GM12892 (cell line): ENCODE measurements at places on chromosomes 3 and 15.
A peak's percentile ranks its signal among the peaks of the same experiment; 100 is the strongest.

DNA sequence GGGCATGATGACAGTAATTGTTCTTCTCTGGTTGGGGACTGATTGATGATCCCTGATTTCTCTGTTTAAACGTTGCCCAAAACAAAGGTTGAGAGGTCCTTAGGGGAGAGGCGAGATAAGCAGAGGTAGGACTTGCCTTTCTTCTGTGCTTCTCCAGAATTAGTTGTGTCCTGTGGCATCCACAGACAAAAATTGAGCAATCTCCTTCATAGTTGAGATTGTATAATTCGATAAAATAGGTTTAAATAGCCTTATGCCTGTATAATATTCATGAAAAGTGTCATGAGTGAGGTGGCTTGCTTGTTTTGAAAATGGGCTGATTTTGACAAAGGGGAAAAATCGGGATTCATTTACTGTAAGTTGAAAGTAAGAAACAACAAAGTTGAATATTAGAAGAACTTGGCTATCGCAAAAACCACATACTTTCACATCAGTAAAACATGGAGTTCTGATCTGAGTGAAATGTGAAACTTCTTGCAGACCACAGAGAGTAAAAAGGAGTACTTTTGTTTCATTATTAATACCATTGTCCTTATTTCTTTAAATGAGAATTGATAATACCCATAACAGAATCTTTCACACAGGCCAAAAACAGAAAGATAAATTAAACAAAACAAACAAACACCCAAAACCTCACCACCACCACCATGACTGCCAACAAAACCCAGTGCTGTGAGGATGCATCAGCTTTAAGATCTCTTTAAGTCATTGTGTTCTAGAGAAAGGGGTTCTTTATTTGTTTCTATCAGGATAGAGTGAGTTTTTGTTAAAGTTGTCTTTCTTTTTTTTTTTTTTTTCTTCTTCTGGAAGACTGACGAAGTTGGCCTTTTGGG is 155.7 kb downstream of the LPP start:
- no peak for DNase-seq

DNA sequence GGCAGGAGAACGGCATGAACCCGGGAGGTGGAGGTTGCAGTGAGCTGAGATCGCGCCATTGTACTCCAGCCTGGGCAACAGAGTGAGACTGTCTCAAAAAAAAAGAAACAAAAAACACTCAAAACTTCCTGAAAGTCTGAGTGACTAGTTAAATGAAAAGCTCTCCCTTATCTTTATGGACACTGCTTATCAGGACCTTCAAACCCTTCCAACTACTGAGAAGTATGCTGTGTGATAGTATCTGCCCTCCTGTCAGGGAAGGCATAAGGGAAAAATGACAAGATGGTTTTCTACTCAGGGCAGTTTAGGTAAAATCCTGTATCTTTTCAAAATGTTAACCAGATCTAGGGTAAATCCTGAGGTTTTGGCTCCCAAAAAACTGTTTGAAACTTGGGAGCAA is 21.8 kb downstream of the EMC7 start:
- DNase-seq = no peak

- DNase-seq = no peak
Measured at GRCh38 chr15:65690778-65691177, 69.0 kb downstream of the SLC24A1 start.

DNA sequence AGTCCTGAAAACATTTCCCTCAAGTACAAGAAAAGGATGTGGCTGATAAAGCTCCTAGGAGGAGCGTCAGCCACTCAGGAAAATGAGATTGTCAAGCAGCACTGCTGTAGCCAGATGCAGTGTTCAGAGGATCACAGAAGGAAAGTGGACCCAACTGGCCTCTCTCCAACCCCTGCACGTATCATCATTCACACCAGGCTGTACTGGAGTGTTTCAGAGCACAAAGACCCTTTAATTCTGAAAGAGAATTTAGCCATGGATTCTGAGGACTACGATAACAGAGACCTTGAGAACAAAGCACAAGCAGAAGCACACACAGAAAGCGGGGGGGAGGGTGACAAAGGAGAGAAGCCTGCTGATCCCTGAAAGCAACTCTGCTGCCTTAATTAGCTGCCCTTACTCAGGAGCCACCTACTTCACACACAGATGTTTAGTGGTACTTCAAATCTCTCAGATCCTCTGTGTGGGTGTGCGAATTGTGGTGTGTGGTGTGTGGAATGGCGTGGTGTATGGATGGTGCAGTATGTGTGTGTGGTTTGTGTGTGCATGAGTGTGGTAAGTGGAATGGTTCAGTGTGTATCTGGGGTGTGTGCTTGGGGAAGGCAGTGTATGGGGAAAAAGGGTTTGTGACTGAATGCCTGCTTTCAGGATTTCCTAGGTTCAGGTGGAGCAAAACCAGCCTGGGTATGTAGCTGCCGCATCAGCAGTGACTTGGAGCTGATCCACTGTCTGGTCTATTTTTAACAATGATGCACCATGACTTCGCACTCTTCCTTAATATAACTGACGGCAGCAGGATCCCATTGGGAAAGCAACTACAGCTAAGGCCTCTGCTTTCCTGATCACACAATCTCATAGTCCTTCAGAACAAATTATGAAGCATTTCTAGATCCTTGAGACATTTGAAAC is 192.5 kb downstream of the RSL24D1 start:
- DNase-seq = no peak

DNA sequence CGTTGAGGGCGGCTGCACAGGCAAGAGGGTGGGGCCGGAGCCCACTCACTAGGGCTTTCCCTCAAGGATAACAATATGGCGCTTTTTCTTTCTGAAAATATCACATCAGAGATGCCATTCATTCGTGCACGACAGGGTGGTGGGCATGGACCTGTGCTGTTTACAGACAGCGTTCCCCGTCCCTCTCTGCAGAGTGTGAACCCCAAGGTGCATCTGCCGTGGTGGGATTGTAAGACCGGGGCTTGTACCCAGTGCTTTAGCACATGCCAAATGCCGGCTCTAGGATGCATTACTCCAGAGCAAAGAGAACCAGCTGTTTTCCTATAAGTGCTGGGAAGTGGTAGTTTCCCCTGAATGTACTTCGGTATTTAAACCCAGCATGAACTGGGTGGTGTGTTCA is 37.0 kb downstream of the CHDH start:
- no peak for DNase-seq

GRCh38 chr3:112654979-112655378 is 14.0 kb upstream of the CCDC80 start:
- DNase-seq = no peak

- DNase-seq = no peak
Measured at GRCh38 chr15:53569751-53570480, 189.5 kb downstream of the WDR72 start.

DNA sequence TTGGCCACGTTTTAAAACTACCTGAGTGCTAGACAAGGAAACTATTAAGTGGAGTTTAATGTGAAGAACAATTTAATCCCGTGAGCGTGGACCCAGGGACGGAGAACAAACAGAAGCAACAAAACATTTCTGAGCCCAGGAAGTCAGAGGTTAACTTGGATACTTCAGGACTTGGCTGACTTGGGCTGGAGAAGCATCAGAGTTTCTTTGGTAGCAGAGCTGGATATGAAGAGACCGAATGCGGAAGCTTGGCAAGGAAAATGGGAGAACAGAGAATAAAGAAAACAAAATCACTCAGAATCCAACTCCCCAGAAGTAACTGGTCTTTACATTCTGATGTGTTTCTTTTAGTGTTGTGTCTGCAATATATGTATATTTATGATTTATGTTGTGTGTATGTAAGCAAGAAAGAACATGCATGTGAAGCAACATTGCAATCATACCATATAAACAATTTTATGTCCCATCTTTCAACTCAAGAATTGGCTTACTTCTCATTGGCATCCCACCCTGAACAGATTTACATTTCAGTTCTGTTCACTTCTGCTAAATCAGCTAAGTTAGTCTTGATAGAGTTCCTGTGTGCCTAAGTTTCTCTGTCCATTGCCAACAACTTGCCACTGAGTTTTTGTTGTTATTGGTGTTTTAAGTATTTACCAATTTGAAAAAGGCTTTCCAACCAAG is 17.2 kb upstream of the PLOD2 start:
- DNase-seq = no peak

DNA sequence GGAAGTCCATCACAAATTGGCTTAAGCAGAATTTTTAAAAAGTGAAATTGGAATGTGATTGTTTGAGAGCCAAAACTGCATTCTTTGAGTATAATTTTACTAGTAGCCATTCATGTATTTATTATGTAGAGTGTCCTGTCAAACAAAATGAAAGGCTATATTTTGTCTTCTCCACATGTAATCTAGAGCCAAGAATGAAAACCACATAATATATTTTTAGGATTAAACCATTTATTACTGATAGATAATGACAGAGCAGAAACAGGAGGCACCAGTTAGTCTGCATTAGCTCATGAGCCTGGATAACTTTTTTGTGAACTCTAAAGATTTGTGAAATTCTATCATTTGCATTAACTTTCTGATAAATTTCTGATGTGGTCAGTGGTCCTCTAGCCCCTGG is 130.2 kb downstream of the FILIP1L start:
- no peak for DNase-seq

- DNase-seq = no peak
Measured at GRCh38 chr15:48406911-48407310, 75.7 kb downstream of the DUT start.

- DNase-seq = peak; percentile 72
Measured at GRCh38 chr3:138068579-138069174, 46.7 kb downstream of the DZIP1L start.

DNA sequence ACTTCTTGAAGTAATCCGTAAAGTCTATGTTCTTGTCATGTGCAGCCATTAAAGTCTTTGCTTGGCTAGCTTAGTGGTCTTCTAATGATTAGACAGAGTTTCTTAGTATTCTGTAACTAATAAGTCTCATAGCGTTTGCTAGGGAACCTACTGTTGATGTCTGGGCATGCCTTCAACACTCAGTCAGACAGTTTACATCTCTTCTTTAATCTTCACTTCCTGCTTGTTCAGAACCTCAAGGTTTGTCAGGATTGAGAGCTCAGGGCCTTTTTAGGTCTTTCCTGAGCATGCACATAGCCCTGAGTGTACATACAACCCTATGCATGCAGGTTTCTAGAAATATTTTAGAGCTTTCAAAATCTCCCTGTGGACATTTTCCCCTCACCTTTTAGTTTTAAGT is 426.3 kb downstream of the AGBL1 start:
- DNase-seq = no peak

DNA sequence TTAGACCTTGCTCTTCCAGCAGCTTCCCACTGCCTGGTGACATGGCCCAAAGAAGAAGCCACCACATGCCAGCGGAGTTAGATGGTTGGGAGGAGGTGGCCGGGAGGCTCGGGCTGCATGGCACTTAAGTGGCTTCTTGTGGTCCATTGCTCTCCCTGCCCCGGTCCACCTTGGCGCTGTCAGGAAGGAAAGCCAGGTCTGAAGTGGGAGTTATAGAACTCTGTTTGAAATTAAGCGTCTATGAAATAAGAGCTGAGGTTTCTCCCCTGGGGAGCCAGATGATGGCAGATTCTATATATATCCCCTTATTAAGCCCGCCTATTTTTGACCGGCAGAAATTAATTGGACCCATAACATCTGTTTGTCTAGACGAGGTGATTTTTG is 61.2 kb downstream of the ITGA11 start:
- DNase-seq = no peak

DNA sequence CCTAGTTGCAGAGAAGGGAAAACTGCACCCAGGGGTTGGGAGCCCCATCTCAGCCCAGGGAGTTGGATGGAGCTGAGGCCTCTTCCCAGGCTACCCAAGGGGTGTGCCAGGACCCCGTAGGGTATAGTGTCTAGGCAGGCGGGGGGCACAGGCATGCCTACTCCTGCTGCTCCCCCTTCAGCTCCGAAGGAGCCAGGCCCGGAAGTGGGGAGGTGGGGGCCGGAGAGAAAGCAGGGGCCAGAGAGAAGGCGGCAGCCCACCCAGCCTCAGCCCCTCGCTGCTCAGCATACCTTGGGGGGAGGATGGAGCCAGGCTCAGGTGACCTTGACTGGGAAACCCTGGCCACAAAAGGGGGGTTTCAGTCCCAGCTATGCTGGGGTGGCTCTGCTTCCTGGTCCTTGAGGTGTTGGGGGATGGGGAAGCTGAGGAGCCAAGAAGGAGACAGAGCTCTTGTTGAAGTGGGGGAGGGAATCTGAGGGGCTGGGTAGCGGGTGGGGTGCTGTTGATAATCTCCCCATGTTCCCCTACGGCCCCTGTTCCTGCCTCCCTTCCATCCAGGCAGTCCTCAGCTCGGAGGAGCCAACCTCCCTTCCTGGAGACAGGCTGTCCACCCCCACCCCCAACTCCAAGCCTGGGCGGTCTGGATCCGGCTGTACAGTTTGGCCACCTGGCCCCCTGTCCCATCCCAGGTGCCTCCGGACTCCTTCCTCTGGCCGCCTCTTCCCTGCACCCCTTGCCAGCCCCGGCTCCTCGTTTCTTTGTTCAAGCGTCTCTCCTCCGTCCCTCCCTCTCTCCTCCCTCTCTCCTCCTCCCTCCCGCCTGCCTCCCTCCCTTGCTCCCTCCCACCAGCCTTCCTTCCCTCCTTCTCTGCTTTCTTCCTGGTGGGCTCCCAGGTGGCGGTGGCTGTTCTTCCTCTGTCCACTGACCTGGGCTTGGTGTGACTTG is 1.7 kb downstream of the SEMA3F start:
- DNase-seq = no peak

GRCh38 chr3:71857956-71858355 is 73.0 kb upstream of the PROK2 start:
- DNase-seq = no peak

DNA sequence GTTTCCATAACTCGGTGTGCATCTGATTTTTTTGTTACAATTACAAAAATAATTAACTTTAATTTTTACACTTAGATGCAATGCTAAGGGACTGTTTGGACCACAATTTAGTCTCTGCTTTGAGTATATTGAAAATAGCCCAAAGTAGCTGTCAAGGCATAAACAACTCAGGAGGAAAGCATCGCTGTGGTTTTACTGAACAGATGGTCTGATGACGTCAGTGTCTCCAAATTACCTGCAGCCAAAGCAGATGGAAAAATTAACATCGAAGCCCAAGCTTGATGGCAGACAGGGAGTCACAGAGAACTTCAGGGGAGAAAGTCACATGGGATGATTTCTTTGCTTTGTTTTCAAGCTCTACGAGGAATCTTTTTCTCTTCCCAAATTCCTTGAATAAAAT is 83.1 kb upstream of the PLCL2 start:
- DNase-seq = no peak

DNA sequence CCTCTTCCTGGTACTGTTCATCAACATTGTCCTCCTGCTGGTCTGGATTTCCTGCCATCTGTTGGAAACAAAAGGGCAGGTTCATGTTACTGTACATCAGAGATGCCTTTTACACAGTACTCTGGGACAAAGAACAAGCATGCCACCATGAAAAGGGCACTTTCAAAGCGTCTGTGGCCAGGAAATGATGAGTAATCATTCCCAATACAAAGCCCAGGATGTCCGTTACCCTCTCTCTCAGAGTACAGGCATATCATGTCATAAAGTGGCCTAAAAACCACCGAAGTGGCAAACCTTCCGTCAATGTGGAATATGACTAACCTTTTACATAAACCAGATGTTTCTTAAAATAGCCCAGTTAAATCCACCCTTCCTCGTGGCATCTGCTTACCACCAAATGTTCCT is 71.2 kb downstream of the GOLIM4 start:
- no peak for DNase-seq

GRCh38 chr3:173351886-173352285 is 45.7 kb upstream of the NLGN1 start:
- no peak for DNase-seq
